NCI-H226 (cell line): ENCODE measurements at places on chromosomes 1 and 21.
A peak's percentile ranks its signal among the peaks of the same experiment; 100 is the strongest.

GRCh38 chr1:116915086-116915661 is 5.5 kb downstream of the PTGFRN start:
- DNase-seq: no peak

GRCh38 chr1:53316424-53316765 is 11.5 kb downstream of the LRP8 start:
- no peak for DNase-seq

- peak; percentile 91 for DNase-seq
These were observed 70.3 kb upstream of the KCNK1 start for GRCh38 chr1:233543338-233544255.

GRCh38 chr1:109770331-109771095 is 6.8 kb upstream of the EPS8L3 start:
- no peak for DNase-seq

DNA sequence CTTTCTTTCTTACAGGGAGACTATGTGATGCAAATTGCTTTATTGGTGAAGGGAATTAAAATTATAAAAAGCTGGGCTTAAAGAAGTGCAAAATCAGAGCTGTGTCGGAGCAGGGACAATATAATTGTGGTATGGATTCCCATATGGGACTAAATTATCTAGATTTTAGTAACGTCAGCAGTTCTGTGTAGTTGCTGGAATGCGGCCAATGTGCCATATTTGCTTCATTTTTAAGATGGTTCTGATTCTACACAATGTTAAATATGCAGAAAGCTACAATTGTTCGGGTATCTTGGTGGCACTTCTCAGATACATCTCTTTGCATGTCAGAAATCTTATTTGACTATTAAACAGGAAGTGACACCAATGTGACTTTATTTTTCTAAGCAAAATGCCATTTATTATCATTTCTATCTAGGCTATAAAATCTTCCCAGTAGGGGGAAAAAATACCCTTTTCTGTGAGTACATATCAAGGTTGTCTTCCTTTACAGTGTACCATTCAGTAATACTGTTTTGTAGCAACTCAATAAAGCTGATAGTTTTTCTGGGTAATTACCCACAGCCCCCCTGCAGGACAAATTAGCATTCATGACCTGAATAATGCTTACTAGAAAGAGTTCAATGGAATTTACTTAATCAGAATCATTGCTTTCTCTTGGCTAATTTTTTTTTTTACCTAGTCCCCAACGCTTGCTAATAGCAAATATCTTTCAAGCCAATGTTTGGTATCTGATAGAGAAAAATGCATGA is 288.3 kb upstream of the ADGRL2 start:
- DNase-seq: no peak

- DNase-seq: no peak
These were observed 1.6 kb downstream of the C1orf105 start for GRCh38 chr1:172421974-172422604.

DNA sequence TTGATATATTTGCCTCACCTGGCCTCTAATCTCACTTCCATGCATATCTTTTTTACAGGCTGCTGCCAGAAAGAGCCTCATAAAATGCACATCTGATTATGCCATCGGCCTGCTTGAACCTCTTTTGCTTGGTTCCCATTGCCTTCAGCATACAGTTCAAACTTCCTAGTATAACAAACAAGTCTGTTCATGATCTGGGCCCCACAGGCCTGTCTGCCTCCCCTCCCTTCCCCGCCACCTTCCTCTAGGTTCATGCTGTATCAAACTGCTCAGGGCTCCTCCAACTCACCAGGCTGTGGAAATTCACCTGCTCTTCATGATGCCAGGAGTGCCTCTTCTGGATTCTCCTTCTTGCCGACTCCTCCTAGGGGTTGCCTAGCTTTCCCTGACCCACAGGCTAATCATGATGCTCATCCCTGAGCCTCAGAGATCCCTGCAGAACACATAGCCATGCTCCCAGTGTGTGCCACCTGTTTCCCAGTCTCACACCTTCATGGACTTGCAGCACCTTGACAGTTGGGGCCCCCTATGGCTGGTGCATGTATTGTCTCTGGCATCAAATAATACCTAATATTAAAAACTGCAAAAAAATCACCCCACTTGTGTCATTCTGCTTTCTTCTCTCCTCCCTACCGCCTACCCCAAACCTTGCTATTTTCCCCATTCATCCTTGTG is 33.7 kb upstream of the CD2 start:
- DNase-seq: no peak

GRCh38 chr1:203323587-203323986 is 18.3 kb downstream of the BTG2 start:
- DNase-seq: no peak

- DNase-seq: no peak
These were observed 489.1 kb upstream of the CAMK1G start for GRCh38 chr1:209094384-209094783.

DNA sequence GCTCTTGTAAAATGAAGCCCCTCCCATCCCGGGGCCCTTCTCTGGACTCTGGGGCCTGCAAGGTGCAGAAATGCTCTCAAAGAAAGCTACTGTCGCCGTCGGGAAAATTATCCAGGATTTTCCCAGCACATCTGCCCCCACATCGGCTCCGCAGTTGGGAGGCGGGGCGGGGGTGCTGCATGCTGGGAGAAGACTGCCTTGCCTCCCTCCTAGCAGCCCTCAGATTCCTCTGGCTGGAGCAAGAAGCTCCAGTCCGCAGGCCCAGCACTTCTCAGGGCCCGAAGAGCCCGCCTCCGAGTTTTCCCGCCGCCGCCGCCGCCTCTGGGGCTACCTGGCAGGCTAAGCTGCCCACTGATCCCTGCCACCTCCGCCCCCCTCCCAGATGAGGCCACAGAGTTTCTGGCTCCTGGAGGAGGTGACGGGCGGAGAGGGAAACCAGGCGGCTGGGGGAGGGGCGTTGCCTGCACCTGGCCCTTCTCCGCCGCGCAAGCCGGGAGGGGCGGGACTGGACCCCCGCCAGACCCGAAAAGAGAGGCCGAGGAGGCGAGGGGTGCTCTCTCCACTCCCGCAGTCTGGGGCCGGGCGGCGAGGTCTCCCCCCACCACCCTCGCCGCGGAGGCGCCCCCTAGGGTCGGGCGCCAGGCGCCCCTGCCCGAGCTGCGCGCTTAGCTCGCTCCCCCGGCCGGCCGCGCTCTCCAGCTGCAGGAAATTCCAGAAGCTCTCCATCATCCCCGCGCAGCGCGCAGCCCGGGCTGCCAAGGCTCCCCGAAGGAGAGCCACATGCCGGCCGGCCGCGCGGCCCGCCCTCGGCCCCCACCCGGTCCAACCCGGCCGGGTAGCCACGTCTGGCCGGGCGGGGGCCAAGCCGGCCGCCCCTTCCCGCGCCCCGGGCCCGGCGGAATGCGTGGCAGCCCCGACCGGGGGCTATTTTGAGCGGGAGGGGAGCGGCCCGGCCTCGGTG is 28.8 kb downstream of the AHDC1 start:
- DNase-seq: peak; percentile 92

- DNase-seq: no peak
These were observed 56.3 kb downstream of the DDR2 start for GRCh38 chr1:162688521-162688920.

DNA sequence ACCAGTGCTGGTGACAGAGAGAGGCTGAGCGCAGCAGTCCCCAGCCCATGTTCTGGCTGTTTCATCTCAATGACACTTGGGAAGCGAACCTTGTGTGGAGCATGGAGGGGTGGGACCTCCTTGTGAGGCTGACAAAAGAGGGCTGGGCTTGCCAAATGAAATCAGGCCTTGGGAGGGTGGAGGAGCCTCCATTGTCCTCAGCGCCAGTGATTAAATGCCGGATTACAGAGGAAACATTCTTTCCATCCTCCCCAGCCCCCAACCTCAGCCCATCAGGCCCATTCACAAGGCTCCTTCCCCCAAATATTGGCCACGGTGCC is 63.3 kb upstream of the PAXBP1 start:
- DNase-seq: no peak

DNA sequence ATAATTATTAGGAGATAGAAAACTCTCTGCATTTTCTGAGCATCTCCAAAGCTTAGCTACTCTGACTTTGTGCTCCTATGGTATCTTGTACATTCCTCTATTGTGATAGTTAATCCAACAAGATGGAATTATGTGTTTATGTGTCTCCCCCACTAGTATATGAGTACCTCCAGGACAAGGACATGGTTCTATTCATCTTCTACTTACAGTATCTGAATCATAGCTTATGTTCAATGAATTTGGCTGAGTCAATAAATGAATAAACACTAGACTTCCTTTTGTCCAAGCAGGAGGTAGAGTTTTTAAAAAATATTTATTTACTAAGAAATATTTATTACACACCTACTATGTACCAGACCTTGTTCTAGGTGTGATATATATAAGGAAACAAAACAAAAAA is 18.4 kb upstream of the CTH start:
- no peak for DNase-seq

DNA sequence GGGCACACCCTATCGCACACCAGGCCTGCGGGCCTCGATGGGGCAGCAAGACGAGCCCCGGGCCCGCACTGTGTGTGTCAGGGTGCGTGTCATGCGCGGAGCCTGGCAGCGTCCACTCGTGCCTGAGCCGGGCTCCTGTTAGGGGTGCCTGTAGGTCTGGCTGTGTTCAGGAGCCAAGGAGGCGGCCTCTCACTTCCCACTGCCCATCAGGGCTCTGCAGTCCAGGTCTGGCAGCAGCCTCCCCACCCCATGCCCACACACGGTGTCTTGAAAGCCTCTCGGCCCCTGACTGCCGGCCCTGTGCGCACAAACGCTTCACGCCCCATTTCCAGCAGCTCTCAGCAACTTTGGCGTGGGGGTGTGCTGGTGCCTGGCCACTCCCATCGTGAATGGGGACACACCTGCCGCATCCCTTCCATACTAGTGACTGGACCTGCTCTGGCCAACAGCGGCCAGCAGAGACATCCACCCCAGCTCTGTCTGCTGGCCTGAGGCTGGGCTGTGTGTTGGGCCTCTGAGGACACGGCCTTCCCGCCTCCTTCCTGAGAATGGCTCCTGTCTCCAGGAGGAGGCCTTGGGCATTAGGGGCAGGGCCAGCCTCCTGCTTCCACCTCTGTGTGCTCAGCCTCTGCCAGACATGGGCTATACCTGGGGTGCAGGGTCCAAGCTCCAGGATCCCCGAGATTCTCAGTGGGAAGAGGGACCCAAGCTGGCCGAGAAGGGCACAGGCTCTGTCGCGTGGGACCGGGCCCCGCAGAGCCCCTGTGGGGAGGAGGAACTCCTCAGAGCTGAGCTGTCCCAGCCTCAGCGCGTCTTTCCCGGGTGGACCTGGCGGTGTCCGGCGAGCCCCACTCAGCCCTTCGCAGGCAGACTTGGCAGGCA is 41.8 kb upstream of the ACTRT2 start:
- no peak for DNase-seq

DNA sequence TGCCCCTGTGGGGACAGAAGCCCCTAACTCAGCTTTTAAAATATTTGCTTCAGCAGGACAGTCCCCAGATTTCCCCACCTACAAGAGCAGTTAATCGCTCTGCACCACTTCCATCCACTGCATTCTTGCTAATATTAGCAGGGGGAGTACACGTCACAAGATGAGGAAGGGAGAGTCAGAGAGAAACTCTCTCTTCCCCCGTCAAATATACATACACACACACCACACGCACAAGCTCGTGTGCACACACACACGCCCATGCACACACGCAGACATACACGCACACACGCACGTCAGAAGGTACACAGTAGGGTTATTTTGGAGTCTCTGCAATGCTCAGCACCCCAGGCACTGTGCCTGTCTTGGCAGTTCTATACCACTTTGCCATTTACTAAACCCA is 2.1 kb downstream of the CLCA1 start:
- DNase-seq: no peak

GRCh38 chr1:101150670-101151069 is 86.1 kb upstream of the S1PR1 start:
- peak; percentile 84 for DNase-seq

GRCh38 chr1:79603843-79604242 is 597.3 kb upstream of the ADGRL4 start:
- DNase-seq: peak; percentile 86

GRCh38 chr1:83029916-83030315 is 969.0 kb downstream of the TTLL7 start:
- DNase-seq: no peak

GRCh38 chr1:211305044-211305443 is 21.6 kb upstream of the TRAF5 start:
- DNase-seq: no peak

- peak; percentile 33 for DNase-seq
These were observed 60.3 kb upstream of the C1orf87 start for GRCh38 chr1:60133848-60134247.

- DNase-seq: no peak
These were observed 32.2 kb downstream of the SIPA1L2 start for GRCh38 chr1:232597721-232598120.

DNA sequence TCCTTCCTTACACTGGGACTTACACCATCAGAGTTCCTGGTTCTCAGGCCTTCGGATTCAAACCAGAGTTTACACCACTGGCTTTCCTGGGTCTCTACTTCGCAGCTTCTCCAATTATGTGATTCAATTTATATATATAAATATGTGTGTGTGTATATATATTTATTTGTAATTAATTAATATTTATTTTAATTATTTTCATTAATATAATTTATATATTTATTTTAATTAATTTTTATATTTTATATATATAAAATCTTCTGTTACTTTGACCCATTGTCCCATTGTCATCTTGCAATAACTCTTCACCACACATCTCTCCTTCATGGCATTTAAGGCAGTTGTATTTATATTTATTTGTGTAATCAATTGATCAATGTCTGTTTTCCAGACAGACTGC is 28.4 kb upstream of the ST6GALNAC3 start:
- DNase-seq: no peak

DNA sequence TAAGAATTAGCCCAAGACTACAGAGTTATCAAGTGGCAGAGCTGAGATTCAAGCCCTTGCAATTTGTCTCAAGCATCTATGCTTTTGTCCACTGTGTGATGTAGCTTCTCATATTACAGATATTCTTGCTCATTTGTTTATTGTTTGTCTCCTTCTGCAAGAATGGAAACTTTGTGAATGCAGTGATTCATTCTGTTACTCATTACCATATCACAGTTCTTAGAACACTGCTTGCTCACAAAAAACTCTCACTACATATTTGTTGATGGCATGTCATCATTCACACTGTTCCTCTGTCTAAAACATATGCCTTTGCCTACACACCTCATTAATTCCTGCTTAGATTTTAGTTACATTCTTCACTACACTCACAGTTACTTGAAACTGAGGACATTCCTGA is 1198.9 kb downstream of the PLA2G4A start:
- DNase-seq: peak; percentile 91

- DNase-seq: no peak
These were observed 25.3 kb downstream of the PIGK start for GRCh38 chr1:77193951-77194350.

DNA sequence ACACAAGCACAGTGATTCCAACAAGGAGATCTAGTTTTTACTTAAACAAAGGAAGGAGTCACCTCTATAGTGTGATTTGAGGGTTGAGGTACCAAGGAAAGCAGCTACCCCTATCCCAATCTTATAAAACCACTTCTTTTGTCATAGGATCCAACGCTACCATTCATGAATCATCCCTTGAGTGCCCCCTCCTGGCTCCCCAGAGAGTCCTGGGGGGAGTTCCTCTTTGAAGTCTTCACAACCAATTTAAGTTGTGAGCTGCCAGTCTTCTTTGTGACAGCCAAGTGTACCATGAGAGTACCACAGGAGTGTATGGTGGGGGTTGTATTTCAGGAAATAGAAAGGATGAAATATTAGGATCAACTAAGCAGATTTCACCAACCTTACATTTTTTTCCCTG is 39.1 kb upstream of the NHLH2 start:
- DNase-seq: no peak
